ENCODE measurements at places on chromosomes 3 and 15.

GRCh38 chr3:98812851-98813374 is 49.8 kb downstream of the ST3GAL6 start:
- ATAC-seq, result no peak

- ATAC-seq, result no peak
These were observed 16.6 kb downstream of the FOXB1 start for GRCh38 chr15:60020736-60021135.

GRCh38 chr3:178131801-178132200 is 404.4 kb upstream of the KCNMB2 start:
- ATAC-seq, result no peak

- no peak for ATAC-seq
These were observed 100.0 kb downstream of the CACNA2D3 start for GRCh38 chr3:54222316-54222715.

- ATAC-seq, result no peak
These were observed 241.1 kb downstream of the ZNF385D start for GRCh38 chr3:21509731-21510470.

- no peak for ATAC-seq
These were observed 26.1 kb upstream of the NECTIN3 start for GRCh38 chr3:111045564-111045963.

GRCh38 chr15:100254285-100254684 is 87.5 kb downstream of the ADAMTS17 start:
- no peak for ATAC-seq

DNA sequence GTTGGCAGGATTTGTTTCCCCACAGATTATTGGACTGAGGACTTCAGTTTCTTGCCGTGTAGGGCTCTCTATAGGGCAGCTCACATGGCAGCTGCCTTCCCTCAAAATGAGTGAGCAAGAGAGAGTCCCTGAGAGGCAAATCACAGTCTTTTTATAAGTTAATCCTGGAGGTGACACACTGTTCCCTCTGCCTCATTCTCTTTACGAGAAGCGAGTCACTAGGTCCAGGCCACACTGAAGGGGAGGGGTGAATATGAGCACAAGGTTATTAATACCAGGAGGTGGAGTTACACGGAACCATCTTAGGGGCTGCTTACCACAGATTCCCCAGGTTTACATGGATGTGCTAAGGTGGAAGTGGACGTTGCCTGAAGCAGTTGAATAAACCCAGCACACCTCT is 77.0 kb downstream of the LPP start:
- ATAC-seq, result no peak

- no peak for ATAC-seq
These were observed 127.7 kb upstream of the IQSEC1 start for GRCh38 chr3:13200946-13201345.

DNA sequence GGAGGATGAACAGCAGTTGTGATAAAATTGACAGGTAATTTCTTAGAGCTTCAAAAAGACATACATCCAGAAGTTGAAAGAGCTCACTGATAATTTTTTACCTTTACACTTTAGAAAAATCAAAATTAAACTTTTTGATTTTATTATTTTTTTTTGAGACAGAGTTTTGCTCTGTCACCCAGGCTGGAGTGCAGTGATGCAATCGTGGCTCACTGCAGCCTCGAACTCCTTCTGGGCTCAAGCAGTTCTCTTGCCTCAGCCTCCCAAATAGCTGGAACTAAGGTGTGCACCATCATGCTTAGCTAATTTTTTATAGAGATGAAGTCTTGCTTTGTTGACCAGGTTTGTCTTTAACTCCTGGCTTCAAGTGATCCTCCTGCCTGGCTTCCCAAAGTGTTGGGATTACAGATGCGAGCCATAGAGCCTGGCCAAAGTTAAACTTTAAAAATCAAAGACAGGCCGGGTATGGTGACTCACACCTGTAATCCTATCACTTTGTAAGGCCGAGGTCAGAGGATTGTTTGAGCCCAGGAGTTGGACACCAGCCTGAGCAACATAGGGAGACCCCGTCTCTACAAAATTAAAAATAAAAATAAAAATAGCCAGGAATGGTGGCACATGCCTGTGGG is 21.7 kb downstream of the PLA2G4F start:
- ATAC-seq, result no peak

GRCh38 chr3:172709774-172710663 is 848 bp downstream of the NCEH1 start:
- no peak for ATAC-seq

GRCh38 chr3:113105093-113105449 is 106.3 kb upstream of the BOC start:
- ATAC-seq, result no peak

- no peak for ATAC-seq
These were observed 23.7 kb upstream of the GPD1L start for GRCh38 chr3:32082721-32083120.

DNA sequence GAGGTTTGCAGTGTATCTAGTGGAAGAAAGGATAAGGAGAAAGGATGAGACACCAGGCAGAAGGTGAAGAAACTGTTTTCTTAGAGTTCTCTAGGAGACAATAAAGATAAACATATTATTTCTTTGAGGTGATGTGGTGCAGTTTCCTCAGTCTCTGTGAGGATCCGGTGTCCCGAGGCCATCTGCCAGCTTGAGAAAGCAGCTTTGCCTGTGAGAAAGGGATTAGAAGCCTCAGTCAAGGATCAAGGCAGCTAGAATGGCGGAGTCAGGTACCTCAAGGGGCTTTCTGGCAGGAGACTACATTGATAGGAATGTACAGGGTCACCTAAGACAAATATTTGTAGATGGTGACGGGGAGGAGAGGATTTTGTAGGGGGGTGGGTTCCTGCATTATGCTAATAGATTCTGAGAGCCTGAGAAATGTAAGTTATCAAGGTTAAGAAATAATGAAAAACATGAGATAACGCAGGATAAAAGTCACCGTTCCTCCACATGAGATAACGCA is 103.9 kb upstream of the MB21D2 start:
- ATAC-seq, result no peak

GRCh38 chr3:159913712-159914414 is 74.8 kb upstream of the IL12A start:
- ATAC-seq, result no peak

DNA sequence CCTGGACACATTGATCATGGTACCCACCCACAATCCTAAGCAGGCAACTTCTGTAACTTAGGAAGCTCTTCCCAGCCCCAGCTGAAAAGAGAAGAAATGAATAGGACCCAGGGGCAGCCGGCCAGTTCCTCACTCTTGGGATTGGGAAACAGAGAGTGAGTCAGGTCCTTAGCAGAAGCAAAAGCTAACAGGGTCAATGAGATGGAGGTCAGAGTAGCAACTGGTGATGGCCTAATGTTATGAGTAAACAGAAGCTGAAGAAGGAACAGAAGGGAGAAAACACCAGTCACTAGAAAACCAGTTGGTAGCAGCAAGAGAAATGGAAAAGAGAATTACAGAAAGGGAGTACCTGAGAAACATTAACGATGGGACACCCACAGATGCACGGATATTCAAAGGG is 20.0 kb downstream of the RIOX2 start:
- no peak for ATAC-seq
